Right renal cortex interstitium (tissue), 3 donors: ENCODE measurements at places on chromosomes 13 and 19. TPM values are rescaled to one million over a fixed set of nuclear protein-coding genes. Genes with fewer than 3 reads are reported as not detected.

DNA sequence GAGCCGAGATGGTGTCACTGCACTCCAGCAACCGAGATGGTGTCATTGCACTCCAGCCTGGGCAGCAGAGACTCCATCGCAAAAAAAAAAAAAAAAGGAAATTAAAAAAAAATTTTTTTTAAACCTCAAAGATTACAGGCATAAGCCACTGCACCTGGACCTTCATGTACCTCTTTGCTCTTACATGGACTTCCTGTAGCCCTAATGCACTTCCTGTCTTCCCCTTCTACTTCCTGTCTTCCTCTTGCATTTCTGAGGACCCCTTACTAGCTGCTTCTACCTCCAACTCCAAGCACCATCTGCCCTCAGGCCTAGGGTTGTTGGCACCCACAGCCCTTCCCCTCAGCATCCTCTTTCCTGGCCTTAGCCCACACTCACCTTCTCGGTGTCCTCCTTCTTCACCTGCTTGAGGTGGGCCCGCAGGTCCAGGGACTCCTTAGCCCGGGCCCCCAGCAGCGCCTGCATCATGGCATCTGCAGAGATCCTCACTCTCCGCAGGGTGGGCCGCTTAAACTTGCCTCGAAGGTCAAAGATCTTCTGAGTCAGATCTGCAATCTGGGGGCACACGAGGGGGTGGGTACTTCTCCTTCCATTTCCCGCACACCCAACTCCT lies 3.8 kb downstream of the TNNI3 start:
- DNase-seq = no peak

MCF2L gene
- polyA plus RNA-seq = 26.2 TPM

DNA sequence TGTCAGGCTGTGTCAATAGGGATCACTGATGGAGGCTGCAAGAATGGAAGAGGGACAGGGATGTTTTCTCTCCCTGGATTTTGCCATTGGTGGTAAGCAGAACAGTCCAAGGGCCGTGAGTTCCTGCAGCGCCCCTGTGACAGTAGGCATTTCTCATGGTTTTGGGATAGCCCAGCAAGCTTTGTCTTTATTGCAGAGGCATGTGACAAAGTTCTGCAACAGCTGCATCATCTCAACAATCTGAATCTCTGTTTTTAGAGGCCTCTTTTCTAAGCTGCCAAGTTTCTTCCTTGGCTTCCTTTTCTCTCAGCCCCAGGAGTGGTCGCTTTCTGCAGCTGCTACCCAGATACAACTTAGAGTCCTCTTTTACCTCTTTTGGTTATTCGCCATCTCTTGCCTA lies 95.7 kb upstream of the TSHZ3 start:
- DNase-seq = no peak

ZNF100 gene
- 21.3 TPM for polyA plus RNA-seq

DNA sequence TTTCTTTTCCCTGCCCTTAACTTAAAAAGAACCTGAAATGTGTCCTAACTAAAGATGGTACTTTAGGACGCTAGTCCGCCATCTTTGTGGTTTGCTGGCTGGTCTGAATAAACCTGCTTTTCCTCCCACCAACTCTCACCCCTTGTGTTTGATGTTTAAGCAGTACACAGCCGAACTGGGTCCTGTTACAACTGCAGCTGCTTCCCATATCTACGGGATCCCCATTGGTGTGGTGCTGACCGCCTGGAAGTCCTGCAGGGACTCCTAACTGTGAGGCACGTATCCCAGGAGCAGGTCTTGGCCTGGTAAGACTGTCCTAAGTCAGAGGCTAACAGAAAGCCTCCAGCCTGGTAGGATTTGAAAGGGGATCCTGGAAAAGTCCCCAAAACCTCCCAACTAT lies 40.9 kb upstream of the VSTM2B start:
- no peak for DNase-seq

RGS9BP gene
- 0.34 TPM for polyA plus RNA-seq

KIR3DL1 gene
- polyA plus RNA-seq = not detected

DNA sequence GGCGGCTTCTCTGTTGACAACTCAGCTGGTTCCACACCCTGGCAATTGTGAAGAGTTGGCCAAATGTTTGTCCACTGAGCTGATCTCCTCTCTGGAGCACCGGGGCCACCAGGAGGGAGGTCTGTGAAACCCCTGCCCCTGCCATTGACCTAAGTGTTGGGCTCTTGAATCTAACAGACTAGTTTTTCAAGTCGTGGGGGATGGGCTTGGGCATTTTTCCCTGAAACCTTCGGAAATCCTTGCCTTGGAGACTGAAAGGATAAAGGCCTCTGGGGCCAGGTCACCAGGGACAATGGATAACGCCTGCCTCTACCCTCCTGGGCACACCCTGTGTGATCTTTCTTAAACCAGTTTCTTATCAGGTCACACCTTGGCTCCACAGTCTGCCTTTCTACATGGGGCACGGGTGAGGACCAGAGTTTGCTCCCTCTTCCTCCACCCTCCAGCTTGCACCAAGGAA lies 881 bp downstream of the GEMIN7 start:
- no peak for DNase-seq

DNA sequence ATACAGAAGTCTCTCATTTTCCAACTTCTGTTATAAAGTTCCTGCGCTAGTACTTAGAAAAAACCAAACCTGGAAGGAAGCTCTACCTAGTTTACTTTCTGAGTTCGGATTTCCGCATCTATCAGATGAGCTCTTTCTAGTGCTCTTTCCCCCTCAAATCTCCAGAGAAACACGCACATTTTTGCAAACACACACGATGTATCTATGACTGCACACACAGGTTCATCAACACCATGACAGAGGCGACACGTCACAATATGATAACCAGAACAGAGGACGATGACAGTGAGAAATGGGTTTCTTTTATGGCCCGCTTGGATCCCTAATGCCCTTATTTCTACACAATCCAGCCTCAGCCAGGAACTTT lies 629 bp upstream of the LRRC63 start:
- DNase-seq = no peak

SHISA7 gene
- 0.19 TPM for polyA plus RNA-seq

DNA sequence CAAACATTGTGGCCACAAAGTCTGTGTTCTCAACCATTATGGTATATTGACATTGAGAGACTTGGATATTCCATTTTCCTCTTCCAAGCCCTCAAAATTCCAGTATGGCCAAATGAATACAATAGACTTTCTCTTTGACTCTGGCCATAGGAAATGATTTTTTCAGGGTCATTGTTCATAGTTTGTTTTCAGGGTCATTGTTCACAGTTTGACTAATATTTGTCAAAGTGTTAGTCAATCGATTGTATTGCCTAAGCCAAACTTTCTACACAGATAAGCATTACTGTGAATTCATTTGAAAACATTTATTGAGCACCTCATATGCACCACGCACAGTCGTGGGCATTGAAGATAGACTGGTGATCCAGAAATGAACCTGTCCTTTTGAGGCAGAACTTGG lies 22.9 kb upstream of the FAM216B start:
- no peak for DNase-seq

TLE6 gene
- polyA plus RNA-seq = 7.6 TPM

- no peak for DNase-seq
Observed at GRCh38 chr13:97231118-97231828, 9.1 kb downstream of the MBNL2 start.

FCAR gene
- polyA plus RNA-seq = 0.37 TPM

GRCh38 chr19:21900401-21900800 lies 64.4 kb upstream of the ZNF43 start:
- DNase-seq = no peak

DNA sequence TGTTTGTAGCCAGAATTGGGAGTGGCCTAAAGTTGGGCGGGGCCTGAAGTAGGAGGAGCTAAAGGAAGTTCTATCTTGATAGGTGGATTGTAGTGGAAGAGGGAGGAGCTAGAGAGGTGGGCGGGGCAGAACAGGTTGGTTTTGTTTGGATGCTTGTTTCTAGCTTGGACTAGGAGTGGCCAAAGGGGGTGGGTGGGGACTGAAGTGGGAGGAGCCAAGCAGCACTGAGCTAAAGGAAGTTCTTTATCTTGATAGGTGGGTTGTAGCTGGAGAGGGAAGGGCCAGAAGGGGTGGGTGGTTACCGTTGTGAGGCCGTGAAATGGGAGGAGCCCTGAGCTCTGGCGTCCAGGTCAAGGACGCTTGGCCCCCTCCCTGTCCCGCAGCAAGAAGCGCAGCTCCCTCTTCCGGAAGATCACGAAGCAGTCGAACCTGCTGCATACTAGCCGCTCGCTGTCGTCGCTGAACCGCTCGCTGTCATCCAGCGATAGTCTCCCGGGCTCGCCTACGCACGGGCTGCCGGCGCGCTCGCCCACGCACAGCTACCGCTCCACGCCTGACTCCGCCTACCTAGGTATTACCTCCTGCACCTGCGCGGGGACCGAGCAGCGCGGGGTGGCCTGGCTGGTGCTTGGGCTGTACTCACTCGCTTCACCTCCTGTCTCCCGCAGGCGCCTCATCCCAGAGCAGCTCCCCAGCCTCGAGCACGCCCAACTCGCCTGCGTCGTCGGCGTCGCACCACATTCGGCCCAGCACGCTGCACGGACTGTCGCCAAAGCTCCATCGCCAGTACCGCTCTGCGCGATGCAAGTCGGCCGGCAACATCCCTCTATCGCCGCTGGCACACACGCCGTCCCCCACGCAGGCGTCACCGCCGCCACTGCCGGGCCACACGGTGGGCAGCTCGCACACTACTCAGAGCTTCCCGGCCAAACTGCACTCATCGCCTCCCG lies 8.0 kb downstream of the DNASE2 start:
- no peak for DNase-seq

NCAN gene
- 0.03 TPM for polyA plus RNA-seq

- no peak for DNase-seq
Observed at GRCh38 chr19:40400559-40400958, 10.6 kb upstream of the HIPK4 start.

CD22 gene
- 10.0 TPM for polyA plus RNA-seq

GRCh38 chr19:44684892-44685863 lies 13.8 kb upstream of the CEACAM16 start:
- DNase-seq = no peak

ZNF415 gene
- 27.0 TPM for polyA plus RNA-seq

DNA sequence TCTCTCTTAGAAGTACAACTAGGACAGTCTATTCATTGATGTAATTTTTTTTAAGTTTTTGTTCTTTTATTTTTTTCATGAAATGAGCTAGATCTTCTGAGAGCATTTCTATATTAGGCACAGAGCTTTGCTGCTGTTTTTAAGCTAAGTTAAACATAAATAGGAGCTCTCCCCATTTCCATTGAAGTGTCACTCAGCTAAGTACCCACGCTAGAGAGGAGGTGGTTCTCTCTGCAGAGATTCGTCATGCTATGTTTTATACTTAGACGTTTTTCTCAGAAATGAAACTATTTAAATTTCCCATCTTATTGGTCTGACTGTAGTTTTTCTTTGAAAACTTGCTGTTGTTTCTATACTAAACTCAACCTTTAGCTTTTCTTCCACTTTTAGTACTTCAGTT lies 271.5 kb downstream of the PCDH9 start:
- no peak for DNase-seq

- no peak for DNase-seq
Observed at GRCh38 chr19:3292958-3293529, 68.6 kb downstream of the CELF5 start.

ANKLE1 gene
- polyA plus RNA-seq = 0.44 TPM

GRCh38 chr19:17136021-17136420 lies 60.4 kb downstream of the MYO9B start:
- no peak for DNase-seq

- DNase-seq = no peak
Observed at GRCh38 chr19:11576227-11576626, 1.2 kb downstream of the ACP5 start.

- no peak for DNase-seq
Observed at GRCh38 chr13:70171151-70171550, 62.9 kb upstream of the KLHL1 start.

DNA sequence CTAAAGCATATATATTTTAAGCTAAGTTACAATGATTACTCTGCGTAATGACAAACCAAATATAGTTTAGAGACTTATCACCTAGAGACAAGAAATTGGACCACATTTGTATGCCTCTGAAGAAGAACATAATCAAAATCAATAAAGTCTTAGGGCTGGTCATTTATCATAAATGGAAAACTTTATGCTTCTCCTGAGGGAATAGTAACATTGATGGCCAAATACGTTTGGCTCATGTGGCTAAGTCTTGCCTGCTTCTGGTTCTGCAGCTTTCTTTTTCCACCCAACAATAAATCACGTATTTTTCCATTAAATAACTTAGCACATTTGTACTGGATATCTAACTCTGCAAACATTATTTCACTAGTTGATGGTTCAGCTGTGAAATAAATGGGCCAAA lies 458.4 kb downstream of the SLITRK1 start:
- DNase-seq = no peak

- no peak for DNase-seq
Observed at GRCh38 chr13:110397436-110398115, 90.5 kb downstream of the COL4A2 start.

NXNL1 gene
- polyA plus RNA-seq = not detected

ANGPTL8 gene
- not detected for polyA plus RNA-seq

DNA sequence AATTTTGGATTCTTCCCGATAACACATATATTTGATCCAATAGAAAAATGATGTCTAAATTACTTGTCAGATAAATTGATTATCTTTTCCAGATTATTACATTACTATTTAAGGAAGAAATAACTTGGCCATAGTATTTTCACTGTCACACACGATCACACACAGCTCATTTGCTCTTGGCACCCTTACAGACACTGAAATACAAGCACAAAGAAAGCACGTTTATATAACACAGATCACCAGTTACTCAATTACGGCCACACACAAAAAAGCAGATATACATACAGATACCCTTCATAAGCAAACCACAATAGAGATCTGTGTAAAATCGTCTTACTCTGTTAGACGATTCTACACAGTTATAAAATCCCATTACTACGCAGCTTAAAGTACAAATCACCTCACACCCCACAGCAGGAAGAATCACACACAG lies 716 bp upstream of the ZNF420 start:
- no peak for DNase-seq

- no peak for DNase-seq
Observed at GRCh38 chr13:85771856-85772255, 27.4 kb downstream of the SLITRK6 start.

DNA sequence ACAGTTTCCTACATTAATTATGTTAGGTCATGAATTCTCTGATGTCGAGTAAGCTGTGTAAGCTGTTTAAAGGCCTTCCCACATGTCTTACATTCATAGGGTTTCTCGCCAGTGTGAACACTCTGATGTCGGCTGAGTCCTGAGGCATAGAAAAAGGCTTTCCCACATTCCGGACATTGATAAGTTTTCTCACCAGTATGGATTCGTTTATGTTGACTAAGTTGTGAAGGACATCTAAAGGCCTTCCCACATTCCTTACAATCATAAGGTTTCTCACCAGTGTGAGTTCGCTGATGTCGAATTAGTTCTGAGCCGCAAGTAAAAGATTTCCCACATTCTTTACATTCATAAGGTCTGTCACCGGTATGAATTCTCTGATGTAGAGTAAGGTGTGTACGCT lies 24.9 kb downstream of the ZNF850 start:
- no peak for DNase-seq

- DNase-seq = no peak
Observed at GRCh38 chr13:45873491-45874325, 22.2 kb upstream of the SIAH3 start.

SLC1A5 gene
- polyA plus RNA-seq = 32.8 TPM

- no peak for DNase-seq
Observed at GRCh38 chr19:2800506-2800905, 15.2 kb downstream of the THOP1 start.
